ENCODE measurements at places on chromosomes 13 and 19.

DNA sequence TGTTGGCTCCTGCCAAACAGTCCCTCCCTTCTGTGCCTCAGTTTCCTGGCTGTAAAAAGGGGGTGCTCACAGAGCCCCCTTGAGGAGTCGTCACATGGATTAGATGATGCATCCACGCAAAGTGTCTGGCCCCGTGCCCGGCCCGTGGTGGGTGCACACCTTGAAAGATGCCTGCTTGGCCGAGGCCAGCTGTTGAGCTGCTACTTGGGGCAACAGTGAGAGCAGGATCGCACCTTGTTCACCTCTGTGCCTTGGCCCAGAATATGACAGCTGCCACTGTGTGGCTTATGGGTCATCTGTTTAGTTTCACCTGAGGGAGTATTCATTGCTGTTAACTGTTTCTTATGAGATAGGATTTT lies 17.7 kb downstream of the CRTC1 start:
- no peak for DNase-seq

DNA sequence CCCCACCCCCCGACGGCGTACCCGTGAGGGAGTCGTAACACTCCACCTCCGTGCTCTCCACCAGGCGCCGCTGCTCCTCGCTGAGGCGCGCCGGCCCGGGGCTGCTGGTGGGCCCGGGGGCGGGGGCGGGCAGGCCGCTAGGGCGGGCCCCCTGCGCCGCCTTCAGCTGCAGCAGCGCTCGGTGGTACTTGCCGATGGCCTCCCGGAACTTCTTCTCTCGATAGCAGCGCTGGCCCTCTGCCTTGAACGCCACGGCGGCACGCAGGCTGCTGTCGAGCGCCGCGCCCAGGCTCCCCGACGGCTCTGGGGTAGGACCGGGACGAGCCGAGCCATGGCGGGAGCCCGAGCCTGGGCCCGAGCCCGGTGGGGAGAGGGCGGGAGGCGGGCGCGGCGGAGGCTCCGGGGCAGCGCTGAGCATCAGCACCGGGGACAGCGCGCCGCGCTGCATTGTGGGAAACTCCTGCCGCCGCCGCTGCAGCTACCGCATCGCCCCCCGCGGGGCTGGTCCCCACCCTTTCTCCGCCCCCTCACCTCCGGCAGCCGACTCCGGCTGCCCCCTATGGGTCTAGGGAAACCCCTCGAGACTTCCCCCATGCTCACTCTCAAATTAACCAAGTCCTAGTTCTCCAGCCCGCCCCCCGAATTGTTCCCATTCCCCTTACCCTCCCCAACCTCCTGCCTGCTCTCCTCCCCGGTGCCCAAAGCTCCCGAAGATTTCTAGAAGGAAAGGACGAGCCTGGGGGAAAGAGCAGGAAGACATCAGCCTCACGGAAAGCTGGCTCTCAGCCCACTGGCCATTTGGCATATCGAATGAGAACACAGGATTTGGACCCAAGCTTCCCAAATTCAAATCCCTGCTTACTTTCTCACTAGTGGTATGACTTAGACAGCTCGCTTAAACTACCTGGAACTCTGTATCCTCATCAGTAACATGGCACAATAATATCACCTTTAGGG lies at the start of gene TTC9B:
Gene TTC9B (minus strand): TSS at position 451 of the 957 bp plus-strand sequence. CDS start 3 bp downstream, at position 448.
- DNase-seq: no peak

DNA sequence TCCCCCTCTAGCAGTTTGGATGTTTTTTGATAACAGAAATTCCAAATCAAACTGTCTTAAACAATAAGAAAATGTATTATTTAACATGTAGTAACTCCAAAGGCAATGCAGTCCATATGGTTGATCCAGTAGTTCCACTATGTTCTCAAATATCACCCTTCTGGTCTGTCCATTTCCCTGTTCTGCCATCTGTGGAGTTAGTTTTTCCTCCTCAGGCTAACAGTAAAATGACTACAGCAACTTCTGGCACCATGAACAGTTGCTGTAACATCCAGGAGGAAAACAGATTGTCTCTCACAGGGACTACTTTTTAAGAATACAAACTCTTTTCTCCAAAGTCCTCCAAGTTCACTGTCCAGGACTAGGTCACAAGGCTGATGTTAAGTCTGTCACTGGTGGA lies 455.4 kb downstream of the FGF14 start:
- no peak for DNase-seq

GRCh38 chr19:6213696-6214641 lies 65.8 kb downstream of the MLLT1 start:
- no peak for DNase-seq

Measured in NCI-H510A treated with DMSO at 0.1 percent for 48 hours (cell line).